NCI-H526 (cell line): ENCODE measurements at places on chromosomes 11 and 22.

- DNase-seq: no peak
Observed at GRCh38 chr22:37032535-37033460, 13.3 kb downstream of the MPST start.

DNA sequence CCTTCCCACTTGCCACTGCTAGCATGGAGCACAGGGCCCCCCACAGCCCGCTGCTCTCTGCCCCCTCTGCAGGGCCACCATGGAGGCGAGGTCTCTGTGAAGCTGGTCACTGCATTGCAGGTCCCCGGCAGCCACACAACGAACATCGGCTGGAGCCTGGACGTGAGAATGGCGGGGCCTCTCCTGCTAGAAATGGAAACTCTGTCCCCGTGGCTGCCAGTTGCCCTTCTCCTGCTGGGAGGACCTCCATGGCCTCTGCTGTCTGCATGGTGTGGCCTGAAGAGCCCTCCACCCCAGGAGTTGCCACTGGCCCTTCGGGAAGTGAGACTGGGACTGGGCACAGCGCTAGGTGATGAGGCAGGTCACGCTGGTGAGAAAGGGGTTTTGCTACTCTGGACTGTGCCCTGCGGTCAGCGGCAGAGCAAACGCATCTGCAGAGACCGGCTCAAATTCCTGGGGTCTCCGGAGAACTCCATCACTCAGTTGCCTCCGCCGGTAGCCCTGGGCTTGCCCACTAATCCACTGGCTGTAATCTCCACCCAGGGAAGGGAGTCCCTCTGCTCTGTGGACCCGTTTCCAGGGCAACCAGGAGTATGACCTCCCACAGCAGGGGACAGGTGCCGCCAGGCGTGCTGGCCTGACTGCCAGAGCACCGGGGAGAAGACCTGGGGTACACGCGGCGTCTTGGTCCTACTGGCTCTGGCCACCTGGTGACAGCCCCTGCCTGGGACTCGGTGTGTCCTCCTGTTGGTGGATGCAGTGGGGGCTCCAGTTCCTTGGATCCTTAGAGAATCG is 806.3 kb downstream of the BRD1 start:
- DNase-seq: no peak

- no peak for DNase-seq
Observed at GRCh38 chr22:49685116-49685515, 142.6 kb downstream of the BRD1 start.

DNA sequence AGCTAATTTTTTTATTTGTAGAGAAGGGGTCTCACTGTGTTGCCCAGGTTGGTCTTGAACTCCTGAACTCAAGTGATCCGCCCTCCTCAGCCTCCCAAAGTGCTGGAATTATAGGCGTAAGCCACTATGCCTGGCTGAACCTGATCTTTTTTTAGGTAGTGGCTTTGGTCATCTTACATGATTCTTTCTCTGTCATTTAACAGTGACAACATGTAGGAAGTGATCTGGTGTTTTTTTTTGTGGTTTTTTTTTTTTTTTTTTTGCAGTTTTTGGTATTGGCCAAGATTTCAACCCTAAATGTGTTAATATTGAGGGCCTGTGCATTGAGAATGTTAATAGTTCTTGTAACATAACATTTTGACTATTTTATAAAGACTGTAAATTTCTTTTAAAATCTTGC is 8.0 kb upstream of the FERMT3 start:
- no peak for DNase-seq

DNA sequence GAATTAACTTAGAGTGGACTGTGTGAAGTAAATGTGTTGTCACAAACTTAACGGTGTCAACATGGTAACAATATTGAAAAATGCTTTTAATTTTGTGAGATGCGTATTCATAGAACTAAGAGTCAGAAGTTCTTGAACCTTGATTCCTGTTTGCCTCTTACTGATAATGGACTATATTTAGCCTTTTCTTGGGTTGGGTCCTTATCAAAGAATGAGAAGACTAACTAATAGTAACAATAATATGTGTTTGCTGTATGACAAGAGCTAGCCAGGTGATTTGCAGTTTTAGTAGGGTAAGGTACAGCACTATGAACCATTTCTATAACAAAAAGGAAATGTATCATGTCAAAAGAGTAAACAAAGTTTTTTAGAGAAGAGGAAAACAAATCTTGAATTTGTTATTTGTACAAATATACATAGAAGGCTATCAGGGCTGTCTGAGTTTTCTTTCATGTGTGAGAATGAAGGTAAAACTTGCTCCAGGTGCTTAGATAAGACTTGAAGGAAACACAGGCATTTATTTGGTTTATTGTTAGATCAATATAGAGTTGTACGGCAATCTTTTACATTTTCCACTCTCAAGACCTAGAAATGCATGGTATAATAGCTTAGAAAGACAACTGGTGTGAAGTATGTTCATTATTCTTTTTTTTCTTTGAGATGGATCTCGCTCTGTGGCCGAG is 74.1 kb downstream of the PACS1 start:
- DNase-seq: no peak

- DNase-seq: no peak
Observed at GRCh38 chr22:37740455-37741311, 43.8 kb downstream of the TRIOBP start.

DNA sequence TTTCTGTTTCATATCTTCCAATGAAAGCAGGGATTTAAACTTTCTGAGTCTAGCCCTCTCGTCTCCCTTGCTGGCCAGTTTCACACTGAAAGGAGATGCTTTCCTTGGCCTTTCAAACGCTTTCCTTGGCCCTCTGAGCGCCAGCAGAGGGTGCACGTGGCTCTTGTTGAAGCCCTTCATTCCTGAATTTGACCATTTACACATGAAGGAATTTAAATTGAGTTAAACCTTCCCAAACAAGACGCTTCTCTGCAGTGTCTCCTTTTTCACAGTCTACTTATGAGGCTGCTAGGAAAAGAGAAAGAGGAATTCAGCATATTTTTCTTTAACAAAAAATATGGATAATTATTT is 21.6 kb downstream of the NNMT start:
- DNase-seq: no peak

GRCh38 chr11:76798202-76798581 is 15.0 kb downstream of the TSKU start:
- no peak for DNase-seq

GRCh38 chr22:42369250-42370041 is 62.8 kb downstream of the NFAM1 start:
- peak; percentile 89 for DNase-seq

DNA sequence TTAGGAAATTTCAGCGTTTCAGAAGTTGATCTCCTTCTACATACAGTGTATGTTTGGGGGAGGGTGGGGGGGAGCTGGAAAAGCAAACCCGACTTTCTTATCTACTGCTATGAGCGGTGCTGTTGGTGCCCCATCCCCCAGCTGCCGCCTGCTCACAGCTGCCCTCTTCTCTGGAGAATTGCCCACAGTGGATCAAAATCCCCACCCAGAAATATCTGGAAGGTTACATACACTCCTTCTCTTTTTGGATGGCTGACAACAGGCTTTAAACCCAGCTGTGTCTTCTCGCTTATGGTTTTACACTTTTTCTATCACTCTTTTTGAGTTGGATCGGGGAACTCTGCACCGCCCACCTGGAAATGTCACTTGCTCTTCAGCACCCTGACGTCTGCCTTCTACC is 56.4 kb downstream of the DHCR7 start:
- DNase-seq: no peak

DNA sequence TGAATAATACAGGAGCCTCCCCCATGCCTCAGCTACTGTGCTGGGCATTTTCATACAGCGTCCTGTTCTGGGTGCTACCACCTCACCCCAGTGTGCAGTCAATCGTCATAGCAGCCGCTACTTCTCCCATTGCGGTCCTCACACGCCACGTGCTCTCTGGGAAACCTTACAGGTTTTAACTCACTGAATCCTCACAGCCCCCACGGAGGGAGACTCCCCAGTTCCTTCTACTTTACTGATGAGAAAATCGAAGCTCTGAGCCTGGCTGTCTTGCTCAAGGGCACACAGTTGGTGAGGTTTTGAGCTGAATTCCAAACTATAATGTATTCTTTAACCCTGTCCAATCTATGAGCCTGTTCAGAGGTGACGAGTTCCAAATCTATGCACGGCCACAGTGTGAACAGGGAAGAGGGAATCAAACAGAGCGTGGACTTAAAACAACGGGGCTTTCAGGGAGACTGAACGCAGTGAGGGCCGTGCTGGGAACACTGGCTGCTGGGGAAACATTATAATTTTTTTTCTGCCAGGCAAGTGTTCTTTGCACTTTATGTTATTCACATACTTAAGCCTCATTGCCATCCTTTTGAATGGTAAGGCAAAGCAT is 421.5 kb downstream of the BRD1 start:
- no peak for DNase-seq

DNA sequence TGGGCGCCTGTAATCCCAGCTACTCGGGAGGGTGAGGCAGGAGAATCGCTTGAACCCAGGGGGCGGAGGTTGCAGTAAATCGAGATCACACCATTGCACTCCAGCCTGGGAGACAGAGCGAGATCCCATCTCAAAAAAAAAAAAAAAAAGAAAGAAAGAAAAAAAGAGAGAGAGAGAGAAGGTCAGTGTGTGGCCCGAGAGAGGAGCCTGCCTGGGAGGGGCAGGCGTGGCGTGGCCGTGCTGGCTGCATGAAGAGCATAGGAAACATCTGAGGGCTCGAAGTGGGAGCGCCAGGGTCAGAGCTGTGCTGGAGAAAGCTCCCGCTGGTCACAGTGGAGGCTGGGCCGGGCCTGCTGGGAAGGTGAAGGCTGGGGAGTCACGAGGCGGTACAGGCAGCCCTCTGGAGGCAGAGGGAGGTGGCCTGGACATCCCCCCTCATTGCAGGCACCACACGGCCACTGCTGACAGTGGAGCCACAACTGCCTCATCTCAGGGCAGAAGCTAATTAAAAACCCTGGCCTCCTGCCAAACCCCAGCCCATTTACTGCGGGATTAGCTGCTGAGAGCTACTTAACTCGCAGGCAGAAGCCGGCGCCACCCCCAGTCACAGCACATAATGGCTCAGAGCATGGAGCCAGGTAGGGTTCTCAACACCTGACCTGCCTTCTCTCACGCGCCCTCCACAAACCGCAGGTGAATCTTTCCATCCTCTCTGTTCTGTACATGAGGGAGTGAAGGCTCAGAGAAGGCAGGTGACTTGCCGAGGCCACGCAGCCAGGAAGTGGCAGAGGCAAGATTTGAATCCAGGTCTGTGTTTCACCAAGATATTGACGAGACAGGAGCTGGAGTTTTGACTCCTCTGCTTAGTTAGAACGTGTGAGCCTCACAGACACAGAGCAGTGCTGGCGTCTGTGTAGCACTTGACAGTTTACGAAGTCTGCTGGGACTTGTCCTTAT is 32.6 kb downstream of the NFAM1 start:
- DNase-seq: peak; percentile 75

GRCh38 chr11:127037001-127037400 is 36.4 kb upstream of the KIRREL3 start:
- no peak for DNase-seq

DNA sequence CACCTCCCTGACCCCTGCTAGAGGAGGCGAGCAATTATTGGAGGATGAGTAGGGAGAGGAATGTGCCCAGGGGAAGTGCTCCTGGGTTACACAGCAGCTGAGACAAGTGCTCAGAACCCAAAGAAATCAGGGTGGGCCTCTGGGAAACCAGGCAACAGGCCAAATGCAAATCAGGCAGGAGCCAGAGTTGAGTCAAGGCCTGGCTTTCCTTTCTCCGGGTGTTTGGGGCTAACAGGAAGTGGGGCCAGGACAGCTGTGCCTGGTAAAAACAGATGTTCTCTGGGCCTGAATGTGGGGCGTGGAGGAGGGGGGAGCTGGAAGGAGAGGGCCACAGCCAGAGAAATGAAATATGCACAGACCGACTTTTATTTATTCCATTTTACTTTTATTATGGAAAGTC is 22.0 kb downstream of the MFNG start:
- DNase-seq: no peak

GRCh38 chr11:65501472-65502273 is 2.8 kb downstream of the MALAT1 start:
- no peak for DNase-seq

DNA sequence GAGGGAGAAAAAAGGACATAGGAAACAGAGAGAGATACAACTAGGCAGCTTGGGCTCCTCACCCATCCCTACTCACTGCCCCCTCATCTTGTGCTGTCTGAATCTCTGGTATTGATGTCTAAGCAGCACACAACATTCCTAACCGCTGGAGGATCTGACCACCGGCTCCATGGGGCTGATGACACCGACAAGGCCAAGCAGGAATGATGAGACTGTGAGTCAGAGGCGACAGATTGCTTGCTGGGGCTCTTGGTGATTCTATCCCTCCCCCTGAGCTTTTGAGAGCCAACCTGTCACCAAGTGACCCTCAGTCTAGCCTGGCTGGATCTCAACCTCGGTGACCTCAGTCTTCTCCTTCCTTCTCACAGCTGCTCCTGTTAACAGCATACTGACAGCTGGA is 13.8 kb downstream of the PAMR1 start:
- no peak for DNase-seq

- DNase-seq: no peak
Observed at GRCh38 chr22:37229012-37229804, 14.9 kb downstream of the RAC2 start.

DNA sequence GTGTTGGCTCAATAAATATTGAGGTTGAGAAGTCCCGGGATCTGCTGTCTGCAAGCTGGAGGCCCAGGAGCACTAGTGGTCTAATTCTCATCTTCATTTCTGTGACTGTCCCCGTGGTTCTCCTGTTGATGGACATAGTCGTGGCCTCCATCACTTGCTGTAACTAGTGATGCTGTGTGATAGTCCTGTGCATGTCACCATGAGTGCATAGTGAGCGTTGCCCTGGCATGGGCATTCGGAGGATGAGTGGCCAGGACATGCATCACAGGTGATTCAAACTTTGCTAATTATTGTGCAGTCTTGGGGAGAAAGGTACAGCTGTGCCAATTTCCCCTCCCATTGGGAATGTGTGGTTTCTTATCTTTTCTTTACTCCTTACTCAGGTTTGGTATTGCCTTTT is 902.2 kb downstream of the BRD1 start:
- DNase-seq: no peak

DNA sequence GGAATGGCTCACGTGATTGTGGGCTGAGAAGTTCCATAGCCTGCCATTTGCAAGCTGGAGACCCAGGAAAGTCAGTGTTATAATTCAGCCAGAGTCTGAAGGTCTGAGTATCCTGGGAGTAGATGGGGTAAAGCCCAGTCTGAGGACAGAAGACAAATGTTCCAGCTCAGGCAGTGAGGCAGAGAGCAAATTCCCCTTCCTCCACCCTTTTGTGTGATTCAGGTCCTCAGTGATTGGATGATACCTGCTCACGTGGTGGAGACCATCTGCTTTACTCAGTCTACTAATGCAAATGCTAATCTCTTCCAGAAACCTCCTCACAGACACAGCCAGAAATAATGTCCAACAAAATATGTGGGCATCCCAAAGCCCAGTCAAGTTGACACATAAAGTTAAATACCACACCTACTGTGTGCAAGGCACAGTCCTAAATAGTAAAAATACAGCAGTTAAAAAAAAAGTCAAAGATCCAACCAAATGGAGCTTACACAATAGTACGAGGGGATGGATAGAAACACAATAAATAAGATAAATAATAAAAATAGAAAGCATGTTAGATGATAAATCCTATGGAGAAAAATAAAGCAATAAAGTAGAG is 13.2 kb upstream of the APOL6 start:
- no peak for DNase-seq
